ENCODE measurements at places on chromosomes 7 and 10.
A peak's percentile ranks its signal among the peaks of the same experiment; 100 is the strongest.

- DNase-seq = no peak
Measured at GRCh38 chr7:46173476-46174195, 252.6 kb upstream of the IGFBP3 start.

DNA sequence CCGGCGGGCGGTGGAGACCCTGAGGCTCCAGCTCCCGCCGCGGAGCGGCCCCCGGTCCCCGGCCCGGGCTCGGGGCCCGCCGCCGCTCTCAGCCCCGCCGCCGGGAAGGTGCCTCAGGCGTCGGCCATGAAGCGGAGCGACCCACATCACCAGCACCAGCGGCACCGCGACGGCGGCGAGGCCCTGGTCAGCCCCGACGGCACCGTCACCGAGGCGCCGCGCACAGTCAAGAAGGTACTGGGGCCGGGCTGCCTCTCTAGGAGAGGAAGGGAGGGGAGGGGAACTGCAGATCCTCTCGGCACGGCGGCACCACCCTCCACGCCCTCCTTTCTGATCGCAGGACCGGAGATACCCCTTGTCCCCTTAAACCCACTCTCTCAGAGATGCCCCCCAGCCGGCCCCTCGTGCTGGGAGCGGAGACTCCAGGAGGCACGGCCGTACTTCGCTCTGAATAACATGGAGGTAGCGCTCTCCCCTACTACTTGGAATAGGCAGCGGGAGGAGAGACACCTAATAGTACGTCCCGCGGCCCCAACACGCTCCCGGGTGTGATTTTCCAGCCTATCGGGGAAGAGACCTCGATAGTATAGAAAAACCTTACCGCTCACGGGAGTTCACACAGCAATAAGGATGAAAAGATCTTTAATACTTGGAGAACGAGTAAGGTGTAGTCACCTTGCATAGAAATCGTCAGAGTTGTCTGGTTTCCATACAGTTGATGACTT lies 538 bp downstream of the AHCYL2 start:
- DNase-seq = peak; percentile 7

DNA sequence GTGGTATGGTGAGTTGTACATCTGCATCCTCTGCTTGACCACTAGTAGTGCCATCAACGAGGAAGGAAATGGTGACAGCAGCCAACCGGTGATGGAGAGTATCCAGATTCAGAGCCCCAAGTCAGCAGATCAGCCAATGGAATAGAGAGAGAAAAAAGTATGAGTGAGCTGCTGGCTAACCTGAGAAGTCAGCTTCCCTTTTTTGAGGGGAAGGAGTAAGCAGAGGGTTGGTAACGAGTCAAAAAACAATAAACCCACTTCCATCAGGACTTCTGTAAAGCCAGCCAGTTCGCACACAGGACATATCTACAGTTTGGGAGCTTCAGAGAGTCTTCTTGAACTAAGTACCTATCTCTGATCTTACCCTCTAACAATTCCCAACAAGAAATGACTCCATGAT lies 8.9 kb downstream of the SLC25A28 start:
- DNase-seq = no peak

GRCh38 chr10:95651346-95652060 lies 5.0 kb downstream of the ALDH18A1 start:
- DNase-seq = no peak

- DNase-seq = no peak
Measured at GRCh38 chr10:28798428-28798955, 121.2 kb downstream of the BAMBI start.
